ENCODE measurements at places on chromosomes 11 and 22.

GRCh38 chr11:15565880-15566279, 451.2 kb downstream of the INSC start:
- DNase-seq: no peak

DNA sequence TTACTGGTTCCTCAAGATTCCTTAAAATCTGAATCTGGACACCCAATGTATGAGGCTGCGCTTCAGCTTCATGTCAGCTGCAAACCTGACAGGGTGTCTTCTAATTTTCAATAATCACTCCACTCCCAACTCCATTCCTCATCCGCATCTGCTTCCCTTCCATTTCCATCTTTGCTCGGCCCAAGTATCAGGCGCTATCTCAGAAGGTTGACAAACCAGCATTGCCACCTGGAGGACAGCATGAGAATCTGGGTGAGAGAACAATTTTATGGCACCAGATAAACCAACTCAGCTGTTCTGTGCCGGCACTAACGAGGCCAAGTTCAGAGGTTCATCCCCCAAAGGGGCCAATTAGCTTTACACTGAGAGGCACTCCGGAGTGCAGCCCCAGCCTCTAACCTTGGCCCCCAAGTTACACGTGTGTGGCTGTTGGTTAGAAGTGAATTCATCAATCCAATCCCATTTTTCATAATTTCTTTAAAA, 79.1 kb upstream of the LMO2 start:
- DNase-seq: peak; percentile 55

- peak; percentile 78 for DNase-seq
Measured at GRCh38 chr11:67277231-67277961, 11.1 kb downstream of the GRK2 start.

DNA sequence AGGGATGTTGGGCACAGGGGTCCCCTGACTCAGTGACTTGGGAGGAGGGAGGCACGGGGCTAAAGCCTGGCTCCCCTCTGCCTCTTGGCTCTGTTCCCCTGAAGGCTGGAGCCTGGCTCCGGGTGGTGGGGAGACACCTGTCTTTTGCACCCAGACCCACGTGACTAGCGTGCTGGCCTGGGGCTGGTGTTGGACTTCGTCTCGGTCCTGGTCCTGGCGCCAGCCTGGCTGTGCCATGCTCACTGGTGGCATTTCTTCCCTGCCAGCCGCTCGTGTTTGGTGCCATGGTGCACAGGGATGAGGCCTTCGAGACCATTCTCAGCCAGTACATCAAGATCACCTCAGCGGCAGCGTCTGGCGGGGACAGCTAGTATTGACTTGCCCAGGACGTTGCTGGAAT, 56.7 kb downstream of the GRAMD4 start:
- no peak for DNase-seq

DNA sequence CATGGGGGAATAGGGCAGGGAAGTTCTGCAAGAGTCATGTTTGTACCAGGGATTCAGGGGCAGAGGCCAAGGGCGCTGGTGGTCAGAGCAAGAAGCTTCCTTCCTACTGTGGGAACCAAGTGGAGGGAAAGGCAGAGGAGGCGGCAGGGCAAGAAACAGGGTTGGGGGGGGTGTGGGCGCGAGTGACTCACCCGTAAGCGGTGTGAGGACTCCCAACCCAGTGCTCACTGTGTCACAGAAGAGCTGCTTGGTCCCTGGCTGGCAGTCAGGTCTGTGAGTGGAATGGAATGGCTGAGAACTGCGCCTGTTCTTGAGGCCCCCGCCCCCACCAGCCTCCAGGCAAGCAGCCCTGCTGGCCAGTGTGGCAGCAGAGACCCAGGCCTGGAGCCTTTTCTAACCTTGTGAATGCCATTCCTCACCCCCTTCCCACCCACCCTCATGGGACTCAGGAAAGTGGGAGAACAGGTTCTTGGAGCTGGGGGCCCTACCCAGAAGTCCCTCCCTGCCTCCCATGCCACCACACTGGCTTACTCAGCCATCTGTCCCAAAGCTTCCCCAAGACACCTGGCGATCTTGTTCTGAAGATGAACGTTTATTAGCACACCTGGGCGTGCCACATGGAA, 4.7 kb downstream of the LRRC10B start:
- no peak for DNase-seq

DNA sequence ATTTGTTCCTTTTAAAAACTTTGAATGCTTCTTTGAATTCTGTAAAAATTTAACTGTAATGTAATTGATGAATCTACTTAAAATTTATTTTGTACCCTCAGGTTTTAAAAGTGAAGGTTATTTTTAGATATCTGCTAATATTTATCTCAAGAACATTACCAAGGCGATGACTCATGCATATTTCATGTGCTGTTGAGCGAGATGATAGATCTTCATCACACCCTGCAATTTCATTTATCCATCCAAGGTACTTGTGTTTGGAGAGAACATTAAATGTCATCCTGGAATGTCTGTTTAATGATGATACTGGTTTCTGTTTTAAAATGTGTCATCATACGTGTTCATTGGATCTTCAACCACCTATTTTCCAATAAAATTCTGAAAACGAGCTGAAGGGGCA, 6.7 kb upstream of the OOSP4A start:
- DNase-seq: no peak

Data from H54 (cell line).